AG09319 (cell line): ENCODE measurements at places on chromosomes 5 and 9.

GRCh38 chr9:136342181-136343120, 15.1 kb downstream of the GPSM1 start:
- no peak for DNase-seq

DNA sequence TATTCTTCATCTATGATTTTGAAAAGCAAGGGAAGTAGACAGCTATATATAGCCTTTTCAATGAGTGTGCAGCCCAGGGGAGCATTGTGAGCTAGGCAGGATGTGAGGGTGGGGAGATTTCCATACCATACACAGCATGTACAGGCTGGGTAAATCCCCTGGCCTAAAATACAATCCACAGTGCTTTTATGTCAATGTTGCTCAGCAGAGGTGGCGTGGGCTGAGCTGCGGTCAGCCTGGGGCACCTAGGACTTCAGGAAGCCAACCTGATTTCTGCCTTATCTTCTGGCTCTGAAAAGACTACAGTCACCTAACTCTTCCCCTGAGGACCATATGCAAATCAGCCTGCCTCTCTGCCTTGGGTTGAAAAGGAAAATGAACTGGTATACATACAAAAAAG, 6.3 kb upstream of the GARIN3 start:
- no peak for DNase-seq

DNA sequence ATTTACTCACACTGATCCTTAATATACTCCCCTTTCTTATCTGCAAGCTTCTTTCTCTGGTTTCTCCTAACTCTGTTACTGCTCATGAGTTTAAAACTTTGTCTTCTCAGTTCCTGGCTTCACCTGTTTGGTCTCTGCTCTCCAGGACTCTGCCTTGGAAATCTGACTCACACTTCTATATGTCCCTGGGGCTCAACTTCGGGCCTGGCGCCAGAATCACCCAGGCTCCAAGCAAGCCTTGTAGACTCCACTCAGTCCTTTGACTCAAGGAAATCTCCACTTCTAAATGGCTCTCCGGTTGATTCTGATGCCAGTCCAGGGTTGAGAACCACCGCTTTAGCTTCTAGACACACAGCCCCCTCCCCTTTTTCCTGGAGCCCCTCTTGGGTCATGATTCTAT, 57.8 kb downstream of the TMC1 start:
- DNase-seq, result no peak

DNA sequence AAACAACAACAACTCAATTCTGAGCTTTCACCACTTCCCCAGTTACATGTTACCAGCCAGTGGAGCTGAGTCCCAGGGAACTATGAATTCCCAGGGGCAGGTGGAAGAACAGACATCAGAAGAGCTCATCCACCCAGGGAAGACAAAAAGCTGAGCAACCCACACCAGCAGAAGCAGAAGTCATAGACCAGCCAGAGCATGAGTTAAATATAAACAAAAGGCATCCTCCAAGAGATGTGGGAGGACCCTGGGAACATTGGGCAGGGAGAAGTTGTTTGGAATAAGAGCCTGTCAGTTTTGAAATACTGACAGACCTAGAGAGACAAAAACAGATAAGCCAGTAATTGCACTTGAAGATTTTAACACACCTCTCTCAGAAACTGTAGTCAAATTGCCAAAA, 102.3 kb upstream of the LMX1B start:
- no peak for DNase-seq

GRCh38 chr9:104905931-104906330, 22.0 kb downstream of the ABCA1 start:
- no peak for DNase-seq

- DNase-seq, result no peak
Measured at GRCh38 chr5:16759147-16759773, 142.5 kb upstream of the RETREG1 start.

GRCh38 chr5:173039964-173040363, 16.2 kb upstream of the CREBRF start:
- DNase-seq, result no peak

DNA sequence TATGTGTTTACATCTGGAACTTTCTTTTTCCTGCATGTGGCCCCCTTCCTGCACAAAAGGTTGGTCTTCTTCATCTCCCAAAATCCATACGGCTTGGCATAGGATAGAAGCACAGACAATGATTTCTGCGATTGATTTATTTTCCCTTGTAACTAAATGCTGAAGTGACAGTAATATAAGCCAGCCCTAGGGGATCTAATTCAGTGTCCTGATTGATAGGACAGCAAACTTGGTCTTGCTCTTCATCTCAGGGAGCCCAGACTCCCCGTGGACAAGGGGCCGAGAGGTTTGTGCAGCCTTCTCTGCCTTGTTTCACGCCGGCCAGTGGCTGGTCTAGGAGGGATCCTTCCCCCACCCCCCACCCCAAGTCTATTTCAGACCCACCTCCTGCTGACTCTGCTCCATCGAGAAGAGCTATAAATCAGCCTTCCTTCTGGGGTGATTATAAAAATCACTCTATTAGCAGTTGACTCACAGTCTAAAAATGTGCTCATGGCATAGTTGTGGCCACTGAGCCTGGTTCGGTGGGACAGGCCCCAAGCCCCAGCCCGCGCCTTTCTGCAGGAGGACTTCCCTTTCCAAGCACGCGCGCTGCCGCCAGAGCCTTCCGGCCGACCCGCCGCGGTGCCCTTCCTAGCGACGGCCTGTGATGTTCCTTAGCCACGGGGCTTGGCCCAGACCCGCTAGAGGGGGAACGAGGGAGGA, 89.8 kb upstream of the COL5A1 start:
- DNase-seq, result peak; percentile 58

GRCh38 chr9:112866662-112867274, 23.9 kb downstream of the SLC46A2 start:
- peak; percentile 42 for DNase-seq

DNA sequence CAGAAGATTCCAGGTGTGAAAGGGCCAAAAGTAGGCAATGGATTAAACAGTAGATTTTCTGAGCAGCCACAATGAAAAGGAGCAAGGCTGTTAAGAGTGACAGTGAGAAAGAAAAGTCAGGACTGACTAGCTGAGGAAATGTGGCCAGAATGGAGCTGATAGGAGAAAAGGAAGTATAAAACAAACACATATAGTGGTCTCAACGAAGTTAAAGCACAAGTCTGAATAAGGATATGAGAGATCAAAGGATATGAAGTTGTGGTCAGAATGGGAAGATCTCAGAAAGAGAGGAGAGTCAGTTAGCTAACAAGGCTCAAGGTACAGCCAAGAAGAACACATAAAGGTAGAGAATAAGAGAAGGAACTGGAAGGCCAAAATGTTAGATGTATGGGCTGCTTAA, 39.9 kb downstream of the FNIP1 start:
- DNase-seq, result no peak

DNA sequence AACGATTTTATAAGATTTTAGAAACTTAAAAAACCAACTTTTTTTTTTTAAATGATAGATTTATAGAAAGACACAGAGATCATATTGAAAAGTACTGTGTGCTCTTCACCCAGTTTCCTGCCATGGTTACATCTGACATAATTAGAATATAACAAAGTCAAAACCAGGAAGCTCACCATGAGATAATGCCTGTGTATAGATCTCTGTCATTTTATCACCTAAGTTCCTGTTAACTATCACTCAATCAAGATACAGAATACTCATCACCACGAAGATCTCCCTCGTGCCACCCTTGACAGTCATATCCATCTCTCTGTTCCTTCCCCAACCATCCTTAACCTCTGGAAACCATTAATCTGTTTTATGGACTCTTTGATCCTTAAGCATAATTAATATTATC, 39.1 kb downstream of the POC5 start:
- DNase-seq, result no peak

GRCh38 chr9:29514336-29514735, 1941.1 kb upstream of the C9orf72 start:
- DNase-seq, result no peak

GRCh38 chr9:115104908-115105307, 13.0 kb downstream of the TNC start:
- DNase-seq, result peak; percentile 56

DNA sequence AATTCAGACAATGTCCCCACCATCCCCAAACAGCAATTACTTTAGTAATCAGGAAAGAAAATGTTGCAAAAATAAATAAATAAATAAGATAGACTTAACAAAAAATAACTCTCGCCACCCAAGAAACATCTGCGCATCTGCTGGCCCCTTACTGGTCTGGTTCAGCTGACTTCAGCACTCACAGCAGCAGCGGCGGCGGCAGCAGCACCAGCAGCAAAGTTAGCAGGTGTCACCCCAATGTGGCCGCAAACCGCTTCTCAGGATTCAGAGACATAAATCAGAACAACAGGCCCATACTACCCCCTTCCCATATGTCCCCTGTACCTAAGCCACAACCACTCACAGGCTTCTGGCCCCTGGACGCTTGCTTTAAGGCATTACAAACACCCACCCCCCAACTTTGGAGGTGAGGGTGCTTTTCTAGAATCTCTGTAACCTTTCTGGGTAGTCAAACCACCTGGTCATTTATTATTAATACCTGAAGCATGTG, 593.0 kb downstream of the BNC2 start:
- no peak for DNase-seq

DNA sequence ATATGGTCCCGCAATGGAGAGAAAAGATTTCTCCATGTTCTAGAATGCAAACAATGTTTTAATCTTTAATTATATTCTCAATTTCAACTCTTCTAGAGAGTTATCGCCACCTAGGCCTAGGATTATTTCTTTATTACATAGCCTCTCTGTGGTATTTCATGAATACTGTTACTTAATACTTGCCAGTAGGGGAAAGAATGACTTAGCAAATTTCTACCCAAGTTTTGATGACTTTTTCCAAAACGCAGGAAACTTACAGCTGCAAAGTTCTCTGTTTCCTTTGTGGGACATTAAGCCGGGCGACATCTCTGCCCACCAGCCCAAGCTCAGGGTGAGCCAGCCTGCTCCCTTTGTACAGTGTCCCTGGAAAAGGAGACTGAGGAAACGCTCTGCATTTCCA, 73.8 kb downstream of the MED27 start:
- no peak for DNase-seq
